ENCODE measurements at places on chromosomes 7 and 10.

DNA sequence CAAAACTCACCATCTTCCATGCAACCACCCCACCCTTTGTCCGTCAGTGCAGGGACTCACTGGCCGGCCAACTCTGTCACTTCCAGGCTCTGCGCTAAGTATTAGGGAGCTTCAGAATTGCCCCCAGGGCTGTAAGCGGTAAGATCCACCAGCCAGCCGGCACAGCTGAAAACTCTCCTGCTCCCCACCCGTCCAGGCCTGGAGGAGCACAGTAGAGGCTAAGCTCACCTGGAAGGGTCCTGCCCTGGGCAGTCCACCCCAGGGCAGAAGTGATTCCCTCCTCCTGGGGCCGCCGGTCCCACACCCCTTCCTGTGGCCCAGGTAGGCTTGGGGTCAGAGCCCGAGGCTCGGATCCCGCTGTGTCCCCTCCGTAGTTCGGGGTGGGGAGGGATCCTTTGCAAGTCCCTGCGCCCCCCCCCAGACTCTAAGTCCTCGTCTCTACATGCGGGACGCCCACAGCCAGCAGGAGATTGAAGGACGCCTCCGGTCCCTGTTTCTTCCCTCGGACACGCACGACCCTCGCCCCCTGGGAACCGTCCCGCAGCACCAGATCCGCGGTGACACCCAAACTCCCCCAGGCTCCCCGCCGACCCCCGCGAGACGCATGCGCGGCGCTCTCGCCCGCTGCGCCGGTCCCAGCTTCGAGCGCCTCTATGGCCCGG lies 138.9 kb downstream of the ARHGAP22 start:
- no peak for DNase-seq

DNA sequence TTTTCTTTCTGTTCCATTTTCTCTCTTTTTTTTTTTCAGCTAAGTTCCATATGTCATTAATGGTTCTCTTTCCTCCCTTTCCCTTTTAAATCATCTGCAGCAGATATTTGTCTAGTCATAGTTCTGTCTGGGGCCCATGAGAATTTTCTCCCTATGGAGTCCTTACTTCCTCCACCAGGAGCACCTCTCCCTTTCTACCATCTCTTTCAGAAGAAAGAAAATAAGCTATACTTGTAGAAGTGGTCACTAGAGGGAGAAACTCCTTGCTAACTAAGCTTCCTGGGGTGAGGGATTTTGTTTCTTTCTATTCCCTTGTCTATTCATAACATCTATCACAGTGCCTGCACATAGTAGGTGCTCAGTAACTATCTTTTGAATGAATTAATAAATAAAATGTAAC lies 230.2 kb upstream of the HPS1 start:
- no peak for DNase-seq

GRCh38 chr7:36796850-36797536 lies 72.7 kb upstream of the AOAH start:
- no peak for DNase-seq

DNA sequence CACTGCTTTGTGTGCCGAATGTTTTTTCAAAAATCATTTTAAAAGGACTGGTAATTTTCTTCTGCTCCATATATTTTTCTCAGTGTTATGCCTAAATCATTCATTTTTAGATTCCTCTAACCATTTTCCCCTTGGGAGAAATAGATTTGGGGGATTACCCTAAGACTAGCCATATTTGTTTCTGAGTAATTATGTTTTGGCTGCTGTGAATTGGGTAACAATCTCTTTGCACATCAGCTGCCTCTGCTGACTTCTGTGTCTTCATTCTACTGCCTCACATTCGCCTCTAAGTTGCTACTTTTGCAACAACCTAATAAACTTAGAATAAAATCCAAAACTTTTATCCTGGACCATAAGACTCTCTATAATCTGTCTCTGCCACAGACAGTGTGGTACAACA lies 18.5 kb upstream of the MRC1 start:
- no peak for DNase-seq
